ENCODE measurements at places on chromosomes 5 and 9.

DNA sequence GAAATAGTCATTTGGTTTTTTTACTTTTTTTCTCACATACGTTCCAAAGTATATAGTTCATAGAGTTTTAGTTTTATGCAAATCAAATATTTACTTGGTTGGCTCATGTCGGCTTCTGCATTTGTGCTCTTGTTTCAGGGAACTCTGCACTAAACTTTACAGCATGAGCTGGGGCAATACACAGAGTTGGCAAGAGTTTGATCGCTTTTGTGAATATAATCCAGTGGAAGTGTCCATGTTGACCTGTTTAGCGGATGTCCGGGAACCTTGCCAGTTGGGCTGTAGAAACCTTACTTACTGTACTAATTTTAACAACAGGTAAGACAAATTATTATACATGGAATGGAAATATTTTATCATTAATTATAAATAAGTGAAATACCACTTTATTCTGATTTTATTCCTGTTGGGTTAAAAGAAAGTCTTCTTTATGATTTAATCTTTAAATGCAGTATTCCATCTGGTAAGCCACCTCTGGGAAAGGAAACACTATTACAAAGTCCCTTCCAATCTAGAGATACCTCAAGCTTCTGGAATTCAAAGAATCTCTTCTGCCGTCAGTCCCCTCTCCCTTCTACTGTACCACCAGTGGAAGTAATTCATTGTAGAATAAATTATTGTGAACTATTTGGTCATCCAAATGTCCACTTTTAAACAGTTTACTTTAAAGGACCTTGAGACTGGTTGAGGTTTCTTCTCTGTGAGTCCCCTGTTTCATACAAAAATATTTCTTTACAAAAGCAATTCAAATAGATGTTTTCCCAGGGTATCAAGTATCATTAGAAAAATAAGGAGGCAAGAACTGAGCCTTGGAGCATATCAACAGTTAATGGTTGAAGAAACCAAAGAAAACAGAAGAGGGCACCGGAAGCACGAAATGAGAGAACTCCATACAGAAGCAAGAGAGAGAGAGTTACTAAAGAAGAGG, 45.2 kb upstream of the GLIPR2 start:
- no peak for DNase-seq
- no peaks in the 10 kb centered on the region for H3K36me3 ChIP-seq
- no peaks in the 10 kb centered on the region for H3K27me3 ChIP-seq
- H3K27ac ChIP-seq = no peak overlapping the region
- H3K4me1 ChIP-seq = peaks cover 12% of the 10 kb centered on the region

DNA sequence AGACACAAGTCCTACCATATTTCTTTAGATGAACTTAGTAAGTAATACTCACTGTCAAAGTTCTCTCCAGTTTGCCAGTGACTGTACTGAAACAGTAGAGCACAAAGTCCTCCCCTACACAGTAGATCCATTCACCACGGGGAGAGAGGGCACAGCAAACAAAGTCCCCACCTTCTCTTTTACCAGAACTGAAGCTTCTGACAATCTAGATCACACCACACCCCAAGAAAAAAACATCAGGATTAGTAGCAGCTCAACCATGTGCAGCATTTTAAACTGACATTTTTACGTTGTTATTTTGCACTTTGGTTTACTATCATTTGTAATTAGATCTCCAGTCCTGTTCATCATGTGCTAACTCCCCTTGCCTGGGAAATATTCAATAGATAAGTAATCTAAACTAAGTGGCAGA, 23.0 kb downstream of the DNAJA1 start:
- no peaks in the 10 kb centered on the region for H3K27me3 ChIP-seq
- peaks cover 27% of the 10 kb centered on the region for H3K36me3 ChIP-seq
- H3K4me3 ChIP-seq = no peak overlapping the region
- no peak for DNase-seq

DNA sequence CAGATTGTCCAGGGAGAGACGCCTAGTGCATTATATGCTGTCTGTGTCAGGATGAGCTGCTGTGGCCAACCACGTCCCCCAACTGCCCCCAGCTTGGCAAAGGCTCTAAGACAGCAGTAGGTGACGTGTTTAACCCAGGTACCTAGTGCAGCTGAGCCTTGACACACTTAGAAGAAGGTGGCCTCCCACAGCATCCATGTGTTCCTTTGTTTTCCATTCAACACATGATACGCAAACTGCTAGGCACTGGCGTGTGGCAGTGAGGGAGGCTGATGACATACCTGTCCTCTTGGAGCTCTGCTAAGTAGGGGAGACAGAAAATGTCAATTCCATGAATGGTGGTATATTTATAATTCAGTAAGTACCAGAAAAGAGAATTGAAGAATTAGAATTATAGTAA, 291.7 kb downstream of the NR3C1 start:
- H3K27ac ChIP-seq = no peak overlapping the region
- peaks cover 14% of the 10 kb centered on the region for H3K4me1 ChIP-seq
- DNase-seq = no peak
- no peaks in the 10 kb centered on the region for H3K27me3 ChIP-seq
- H3K4me3 ChIP-seq = no peak overlapping the region

DNA sequence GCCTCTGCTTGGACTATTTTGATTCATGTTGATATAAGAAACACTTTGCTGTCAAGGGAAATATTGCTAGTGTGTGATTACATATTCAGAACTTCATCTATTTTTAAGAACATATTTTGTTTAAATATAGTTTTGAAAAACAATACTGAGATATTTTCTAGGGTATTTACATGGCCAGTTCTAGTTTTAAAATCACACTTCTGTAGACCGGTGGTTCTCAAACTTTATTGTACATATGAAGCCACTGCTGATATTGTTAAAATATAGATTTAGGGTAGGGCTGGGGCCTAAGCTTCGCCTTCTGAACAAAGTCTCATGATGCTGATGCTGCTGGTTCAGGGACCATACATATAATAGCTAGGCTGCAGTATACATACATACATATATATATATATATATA, 1000.0 kb downstream of the PTPRD start:
- no peaks in the 10 kb centered on the region for H3K4me1 ChIP-seq
- H3K4me3 ChIP-seq = no peak overlapping the region
- H3K27ac ChIP-seq = no peak overlapping the region
- no peaks in the 10 kb centered on the region for H3K27me3 ChIP-seq

DNA sequence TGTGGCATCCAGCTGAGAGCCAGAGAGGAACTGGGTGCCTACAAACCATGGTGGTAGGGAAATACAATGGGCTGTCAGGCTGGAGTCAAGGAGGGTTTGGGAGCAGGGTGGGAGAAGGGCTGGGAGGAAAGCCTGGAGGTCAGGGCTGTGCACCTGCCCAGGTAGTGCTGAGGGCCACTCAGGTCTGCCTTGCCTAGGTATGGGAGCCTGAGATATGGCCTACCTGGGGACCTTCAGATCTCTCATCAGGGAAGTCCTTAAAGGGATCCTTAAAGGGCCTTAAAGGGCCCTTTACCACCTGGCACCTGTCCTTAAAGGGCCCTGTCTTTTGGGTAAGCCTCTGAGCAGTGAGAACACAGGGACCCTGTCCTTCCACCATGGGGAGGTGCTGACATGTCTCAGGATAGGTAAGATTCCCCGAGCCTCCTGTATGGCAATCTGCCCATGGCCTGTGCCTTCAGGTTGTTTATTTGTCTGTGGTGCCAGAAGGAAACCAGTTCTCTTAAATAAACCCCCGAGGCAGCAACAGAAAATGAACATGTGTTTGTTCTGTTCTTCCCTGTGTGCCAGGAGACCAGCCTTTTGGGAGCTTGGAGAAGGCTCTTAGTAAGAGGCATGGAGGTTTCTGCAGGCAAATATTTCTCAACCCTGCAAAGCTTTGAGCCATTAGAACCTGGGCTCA, 23.3 kb downstream of the SLC25A48 start:
- H3K27me3 ChIP-seq = no peaks in the 10 kb centered on the region
- no peak overlapping the region for H3K4me3 ChIP-seq
- no peak for DNase-seq
- H3K36me3 ChIP-seq = no peaks in the 10 kb centered on the region
